ENCODE measurements at places on chromosomes 12 and 14. TPM values are rescaled to one million over a fixed set of nuclear protein-coding genes. Genes with fewer than 3 reads are reported as not detected.

- H3K36me3 ChIP-seq: no peaks in the 10 kb centered on the region
- DNase-seq: peak; percentile 69
- no peaks in the 10 kb centered on the region for H3K27me3 ChIP-seq
- no peak overlapping the region for H3K27ac ChIP-seq
- no peaks in the 10 kb centered on the region for H3K4me1 ChIP-seq
These were observed 58.1 kb upstream of the RMST start for GRCh38 chr12:97404543-97404942.

GRCh38 chr14:85958069-85958468, 428.1 kb downstream of the FLRT2 start:
- no peaks in the 10 kb centered on the region for H3K4me1 ChIP-seq
- no peaks in the 10 kb centered on the region for H3K36me3 ChIP-seq
- H3K4me3 ChIP-seq: no peak overlapping the region
- H3K27me3 ChIP-seq: no peaks in the 10 kb centered on the region
- no peak overlapping the region for H3K27ac ChIP-seq

GRCh38 chr14:67395086-67395875, 16.7 kb downstream of the PLEK2 start:
- DNase-seq: no peak
- H3K4me1 ChIP-seq: no peaks in the 10 kb centered on the region
- H3K36me3 ChIP-seq: no peaks in the 10 kb centered on the region
- H3K4me3 ChIP-seq: no peak overlapping the region
- H3K27ac ChIP-seq: no peak overlapping the region

Gene KCNH3
- 0.30 TPM for total RNA-seq

All from hepatocyte (in vitro differentiated cells).